ENCODE measurements at places on chromosomes 5 and 9.

- no peak for DNase-seq
Observed at GRCh38 chr9:87529671-87530070, 32.0 kb downstream of the DAPK1 start.

- DNase-seq = no peak
Observed at GRCh38 chr5:67612961-67613360, 416.4 kb upstream of the CD180 start.

DNA sequence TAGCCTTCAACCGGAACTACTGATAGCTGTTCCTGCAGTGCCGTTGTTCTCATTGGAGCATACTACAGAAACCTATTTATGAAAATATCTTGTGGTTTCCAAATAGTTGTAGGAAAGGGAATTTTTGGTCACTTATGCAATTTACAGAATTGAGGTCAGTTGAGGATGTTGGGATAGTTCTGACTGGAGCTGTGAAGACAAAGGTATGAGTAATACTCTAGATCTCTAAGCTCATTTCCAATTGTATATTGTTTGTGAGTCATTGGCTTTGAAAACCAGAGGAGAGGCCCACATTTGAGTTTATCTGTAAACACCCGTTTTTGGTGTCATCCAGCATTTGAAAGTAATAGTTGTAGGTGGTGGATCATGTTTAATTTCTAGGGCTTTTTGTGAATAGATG is 561.3 kb upstream of the WWC1 start:
- no peak for DNase-seq

GRCh38 chr9:129201289-129201688 is 23.2 kb upstream of the IER5L start:
- DNase-seq = no peak

DNA sequence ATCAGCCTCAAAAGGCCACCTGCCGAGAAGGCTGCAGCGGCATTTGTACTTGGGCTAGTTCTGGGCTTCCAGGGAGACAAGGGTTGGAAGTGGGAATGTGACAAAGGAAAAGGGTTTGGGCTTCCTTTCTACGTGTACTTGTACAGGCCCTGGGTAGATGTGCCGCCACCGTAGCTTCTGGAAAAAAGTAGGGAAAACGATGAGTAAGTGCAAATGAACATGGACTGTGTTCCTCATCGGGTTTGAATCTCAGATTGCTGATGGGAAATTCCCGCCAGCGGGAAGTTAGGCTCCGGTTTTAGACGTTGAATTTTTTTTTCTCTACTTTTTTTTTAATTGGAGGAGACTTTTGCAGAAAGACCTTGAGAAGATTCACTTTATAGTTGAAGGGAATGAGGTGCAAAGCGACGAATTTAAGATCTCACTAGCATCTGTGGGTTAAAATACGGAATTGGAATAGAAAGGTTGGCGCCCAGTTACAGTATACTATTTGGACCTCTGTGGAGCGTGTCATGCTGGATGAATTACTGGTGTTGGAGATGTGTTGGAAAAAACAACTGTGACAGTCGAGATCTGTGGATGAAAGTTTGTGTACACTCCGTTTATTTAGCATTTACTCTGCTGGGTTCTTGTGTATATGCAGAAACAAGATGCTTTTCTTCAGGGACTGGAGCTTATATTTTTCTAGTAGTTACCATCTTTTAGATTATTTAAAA is 1.2 kb downstream of the G3BP1 start:
- DNase-seq = no peak

DNA sequence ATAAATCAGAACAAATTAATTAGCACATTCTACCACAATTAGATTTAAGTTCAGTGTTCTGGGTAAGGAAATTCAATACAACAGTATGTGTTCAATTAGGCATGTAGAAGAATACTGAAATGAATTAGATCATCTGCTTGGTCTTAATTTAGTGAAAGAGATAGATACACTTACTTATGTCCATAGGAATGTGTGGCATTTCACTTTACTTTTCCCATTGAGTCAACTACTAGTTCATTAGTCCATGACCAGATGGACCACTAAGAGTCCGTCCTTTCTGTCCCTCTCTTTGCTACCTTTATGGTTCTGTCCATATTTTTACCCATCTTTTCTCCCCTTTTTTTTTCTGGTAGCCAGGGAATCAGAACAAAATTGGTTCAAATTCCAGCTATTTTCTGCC is 276.9 kb downstream of the OSTF1 start:
- DNase-seq = no peak

DNA sequence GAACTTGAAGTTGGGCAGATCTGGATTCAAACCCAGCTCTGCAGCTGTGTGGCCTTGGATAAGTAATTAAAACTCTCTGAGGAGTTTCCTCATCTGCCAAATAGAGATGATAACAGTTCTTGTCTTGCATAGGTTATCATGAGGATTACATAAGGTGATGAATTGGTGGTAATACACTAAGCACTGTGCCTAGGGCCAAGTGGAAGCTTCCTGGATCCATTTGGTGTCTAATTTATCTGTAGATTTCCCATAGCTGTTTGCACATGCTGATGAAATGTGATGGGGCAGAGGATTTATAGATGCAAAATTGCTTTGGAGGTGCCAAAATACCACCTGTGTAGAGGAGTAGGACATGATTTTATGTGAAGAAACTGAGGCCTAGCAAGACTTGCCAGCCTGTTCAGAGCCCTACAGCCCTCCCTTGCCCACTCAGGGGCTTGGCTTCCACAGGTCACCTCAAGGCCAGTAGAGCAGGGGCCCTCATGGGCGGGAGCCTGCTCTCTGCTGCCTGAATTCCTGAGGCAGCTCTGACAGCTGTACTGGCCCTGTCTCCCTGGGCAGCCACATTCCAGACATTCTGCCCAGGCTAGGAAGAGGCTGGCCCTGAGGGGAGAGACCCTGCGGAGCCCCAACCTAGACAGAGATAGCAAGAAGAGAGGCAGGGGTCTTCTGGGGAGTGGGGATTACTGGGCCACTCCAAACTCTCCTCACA is 5.9 kb upstream of the FAT2 start:
- no peak for DNase-seq

DNA sequence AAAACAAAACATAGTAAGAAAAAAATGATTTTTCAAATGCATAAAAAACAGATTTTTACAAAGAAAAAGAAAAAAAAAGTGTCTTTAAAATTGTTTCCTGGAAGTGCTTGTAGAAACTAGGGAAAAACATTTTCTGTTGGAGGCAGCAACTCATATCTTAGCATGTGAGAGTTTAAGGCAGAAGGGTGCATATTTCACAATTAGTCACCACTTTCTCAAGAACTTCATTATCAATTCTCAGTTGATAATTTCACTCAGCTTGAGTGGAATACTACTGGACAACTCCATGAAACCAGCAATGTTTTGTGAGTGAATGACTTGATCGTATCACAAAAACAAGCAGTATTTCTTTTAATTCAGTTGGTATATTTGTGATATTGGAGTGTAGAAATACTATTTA is 508.3 kb upstream of the DAB2 start:
- no peak for DNase-seq

- no peak for DNase-seq
Observed at GRCh38 chr5:143337946-143338345, 65.5 kb downstream of the NR3C1 start.

GRCh38 chr5:40495237-40495635 is 184.5 kb upstream of the PTGER4 start:
- DNase-seq = no peak

GRCh38 chr9:77575785-77576184 is 72.3 kb downstream of the GNA14 start:
- DNase-seq = no peak

- no peak for DNase-seq
Observed at GRCh38 chr5:38341056-38341455, 82.7 kb downstream of the EGFLAM start.

DNA sequence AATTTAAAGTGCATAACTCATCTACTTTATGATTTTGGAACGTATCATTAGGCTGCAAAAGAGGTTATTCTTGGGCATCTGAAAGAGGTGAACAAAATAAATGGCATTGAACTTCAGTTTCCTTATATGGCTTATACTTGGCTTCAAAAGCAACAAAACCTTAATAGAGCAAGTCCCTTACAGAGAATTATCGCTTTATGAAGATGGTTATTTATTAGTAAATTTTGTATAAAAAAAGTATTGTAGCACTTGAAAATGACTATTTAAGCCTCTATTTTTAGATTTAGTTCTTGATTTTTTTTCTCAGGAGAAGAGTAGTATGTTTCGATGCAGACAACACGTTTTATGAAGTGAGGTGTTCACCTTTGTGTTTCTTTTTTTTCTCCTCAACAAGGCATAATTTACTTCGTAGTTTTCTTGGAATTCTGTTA is 2.0 kb downstream of the ERBIN start:
- DNase-seq = no peak

GRCh38 chr5:151719228-151720000 is 32.7 kb upstream of the SPARC start:
- no peak for DNase-seq

- no peak for DNase-seq
Observed at GRCh38 chr9:21634951-21635350, 152.8 kb upstream of the IFNE start.

- no peak for DNase-seq
Observed at GRCh38 chr9:75467142-75467541, 378.8 kb downstream of the OSTF1 start.

DNA sequence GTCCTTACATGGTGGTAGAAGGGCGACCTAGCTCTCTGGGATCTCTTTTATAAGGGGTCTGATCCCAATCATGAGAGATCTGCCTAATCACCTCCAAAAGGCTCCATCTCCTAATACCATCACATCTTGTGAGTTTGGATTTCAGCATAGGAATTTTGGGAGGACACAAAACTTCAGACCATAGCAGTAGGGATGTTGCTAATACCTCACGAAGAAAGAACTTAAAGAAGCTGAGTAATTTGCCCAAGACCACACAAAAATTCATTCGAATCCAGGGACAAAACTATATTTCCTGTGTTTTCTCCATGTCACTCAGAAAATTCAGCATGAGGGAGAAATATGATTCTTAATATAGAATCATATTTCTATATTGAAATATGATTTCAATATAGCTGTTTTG is 32.7 kb downstream of the MTAP start:
- DNase-seq = no peak

Data from CD4-positive, alpha-beta T cell treated with Interleukin-15 for 4 hours (primary cell).